Mammary epithelial cell (primary cell): ENCODE measurements at places on chromosomes 2 and 18.

GRCh38 chr2:25804338-25804737 is 73.9 kb downstream of the ASXL2 start:
- no peak for DNase-seq

- DNase-seq: no peak
These were observed 30.8 kb downstream of the CCDC93 start for GRCh38 chr2:117983040-117983439.

GRCh38 chr18:54129448-54130067 is 94.9 kb downstream of the MBD2 start:
- DNase-seq: no peak

GRCh38 chr2:151363709-151364108 is 6.3 kb downstream of the TNFAIP6 start:
- DNase-seq: peak; percentile 92

GRCh38 chr2:134220344-134220974 is 33.4 kb upstream of the MGAT5 start:
- DNase-seq: no peak

DNA sequence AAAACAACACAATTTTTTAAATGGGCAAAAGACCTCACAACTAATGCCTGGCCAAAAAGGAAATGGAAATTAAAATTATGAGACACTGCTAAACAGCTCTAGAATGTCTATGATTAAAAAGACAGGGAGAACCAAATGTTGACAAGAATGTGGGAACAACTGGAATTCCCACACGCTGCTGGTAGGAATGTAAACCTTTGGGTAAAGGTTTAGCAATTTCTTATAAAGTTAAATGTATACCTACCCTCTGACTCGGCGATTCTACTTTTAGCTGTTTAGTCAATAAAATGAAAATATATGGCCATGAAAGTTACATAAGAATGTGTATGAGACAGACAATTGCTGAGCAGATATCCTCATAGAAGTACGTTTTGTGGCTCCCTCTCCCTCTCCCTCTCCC is 60.9 kb downstream of the ATF2 start:
- no peak for DNase-seq

DNA sequence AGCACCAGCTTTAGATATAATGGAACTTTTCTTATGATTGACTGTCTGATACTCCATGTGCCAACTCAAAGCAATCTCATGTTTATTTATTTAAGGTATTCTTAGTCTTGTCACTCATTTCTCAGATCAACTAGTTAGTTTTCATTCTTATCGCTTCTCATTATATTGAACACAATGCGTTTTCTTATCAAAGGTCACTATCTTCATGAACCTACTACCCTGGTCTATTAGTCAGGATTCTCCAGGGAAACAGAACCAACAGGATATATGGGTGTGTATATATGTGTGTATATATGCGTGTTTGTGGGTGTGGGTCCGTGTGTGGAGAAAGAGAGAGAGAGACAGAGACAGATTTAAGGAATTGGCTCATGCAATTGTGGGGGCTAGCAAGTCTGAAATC is 619.9 kb downstream of the ZEB2 start:
- DNase-seq: no peak

- no peak for DNase-seq
These were observed 866.0 kb downstream of the LRP1B start for GRCh38 chr2:141264848-141265247.

DNA sequence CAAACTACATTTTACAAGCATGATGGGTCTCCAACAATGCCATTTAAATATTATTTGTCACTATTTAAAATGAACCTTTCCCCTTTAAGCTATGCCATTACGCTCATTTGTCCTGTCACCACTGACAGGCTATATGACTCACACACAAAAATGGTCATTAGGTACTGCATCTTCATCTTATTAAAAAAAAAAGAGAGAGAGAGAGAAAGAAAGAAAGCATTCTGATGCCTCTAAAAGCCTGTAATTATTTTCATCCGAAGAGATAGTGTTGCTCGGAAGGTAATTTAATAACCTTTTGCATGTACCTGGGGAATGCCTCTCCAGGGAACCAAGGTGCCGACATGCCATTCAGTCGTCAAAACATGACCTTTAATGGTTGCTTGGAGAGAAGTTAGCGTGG is 226.7 kb downstream of the ARHGAP15 start:
- DNase-seq: no peak

DNA sequence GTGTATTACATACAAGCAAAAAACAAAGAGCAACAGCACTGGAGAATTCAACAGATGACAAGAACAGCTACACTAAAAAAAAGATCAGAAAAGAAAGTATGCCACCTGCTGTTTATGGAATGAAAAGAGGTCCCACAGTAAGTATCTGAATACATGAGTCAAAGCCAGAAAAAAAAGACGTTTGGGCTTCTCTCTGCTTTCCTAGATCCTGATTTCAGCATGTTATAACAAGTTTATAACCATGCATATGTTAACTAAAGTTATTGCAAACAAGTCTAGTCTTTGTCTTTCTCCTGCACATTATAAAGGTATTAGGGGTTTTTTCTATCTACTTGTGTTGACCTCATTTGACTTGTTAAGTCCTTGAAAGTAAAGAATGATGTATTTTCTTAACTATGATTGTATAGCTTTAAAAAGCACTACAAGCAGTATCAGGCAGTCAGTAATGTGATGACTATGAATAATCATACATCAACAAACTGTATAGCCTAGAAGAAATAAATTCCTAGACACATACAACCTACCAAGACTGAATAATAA is 108.5 kb upstream of the COL5A2 start:
- peak; percentile 95 for DNase-seq

DNA sequence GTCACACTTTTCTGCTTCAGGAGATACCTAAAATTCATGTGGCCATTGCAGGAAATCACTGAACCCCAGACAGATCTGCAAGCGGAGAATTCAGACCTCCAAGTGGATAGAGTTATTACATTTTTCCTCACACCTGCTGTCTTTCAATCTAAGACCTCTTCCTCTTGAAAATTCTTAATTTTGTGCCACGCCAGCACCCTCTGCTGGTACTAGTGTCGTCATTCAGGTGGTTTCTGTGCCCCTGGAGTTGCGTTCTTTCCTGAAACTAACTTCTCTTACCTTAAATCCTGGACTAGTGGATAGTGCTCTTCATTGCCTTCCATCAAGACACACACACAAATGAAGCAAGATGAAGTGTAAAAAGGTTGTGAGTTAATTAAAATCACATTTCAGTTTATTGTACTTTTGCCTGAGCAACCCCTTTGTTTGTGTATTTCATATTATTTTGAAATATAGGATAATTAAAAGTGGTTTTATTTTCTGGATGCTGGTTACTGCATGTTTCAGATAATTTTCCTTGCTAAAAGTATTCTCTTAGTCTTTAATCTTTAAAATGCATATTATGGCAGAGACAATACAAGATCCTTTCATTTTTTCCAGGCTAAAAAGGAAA is 1.6 kb upstream of the DNER start:
- peak; percentile 37 for DNase-seq

DNA sequence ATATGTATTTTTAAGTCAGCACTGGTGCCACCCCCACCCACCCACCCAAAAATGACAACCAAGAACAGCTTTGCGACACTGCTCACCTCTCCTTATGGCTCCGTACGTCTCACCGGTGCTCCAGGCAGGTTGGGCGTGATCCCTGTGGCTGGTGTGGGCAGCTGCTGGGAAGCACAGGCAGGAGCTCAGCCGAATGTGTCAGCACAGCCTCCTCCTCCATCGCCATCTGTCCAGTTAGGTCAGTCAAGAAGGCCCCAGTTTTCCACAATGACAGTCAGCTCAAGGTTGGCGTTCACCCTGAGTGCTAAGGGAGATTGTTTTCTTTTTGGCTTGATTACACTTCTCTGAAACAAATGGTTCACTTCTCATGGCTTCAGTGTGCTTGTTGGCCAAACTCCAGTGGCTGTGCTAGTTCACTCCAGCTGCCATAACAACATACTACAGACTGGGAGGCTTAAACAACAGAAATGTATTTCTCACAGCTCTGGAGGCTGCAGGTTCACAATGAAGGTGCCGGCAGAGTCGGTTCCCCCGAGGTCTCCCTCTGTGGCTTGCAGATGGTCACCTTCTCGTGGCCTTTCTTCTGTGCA is 30.2 kb downstream of the AMER3 start:
- no peak for DNase-seq
